AG09309 (cell line): ENCODE measurements at places on chromosomes 1 and 21.

DNA sequence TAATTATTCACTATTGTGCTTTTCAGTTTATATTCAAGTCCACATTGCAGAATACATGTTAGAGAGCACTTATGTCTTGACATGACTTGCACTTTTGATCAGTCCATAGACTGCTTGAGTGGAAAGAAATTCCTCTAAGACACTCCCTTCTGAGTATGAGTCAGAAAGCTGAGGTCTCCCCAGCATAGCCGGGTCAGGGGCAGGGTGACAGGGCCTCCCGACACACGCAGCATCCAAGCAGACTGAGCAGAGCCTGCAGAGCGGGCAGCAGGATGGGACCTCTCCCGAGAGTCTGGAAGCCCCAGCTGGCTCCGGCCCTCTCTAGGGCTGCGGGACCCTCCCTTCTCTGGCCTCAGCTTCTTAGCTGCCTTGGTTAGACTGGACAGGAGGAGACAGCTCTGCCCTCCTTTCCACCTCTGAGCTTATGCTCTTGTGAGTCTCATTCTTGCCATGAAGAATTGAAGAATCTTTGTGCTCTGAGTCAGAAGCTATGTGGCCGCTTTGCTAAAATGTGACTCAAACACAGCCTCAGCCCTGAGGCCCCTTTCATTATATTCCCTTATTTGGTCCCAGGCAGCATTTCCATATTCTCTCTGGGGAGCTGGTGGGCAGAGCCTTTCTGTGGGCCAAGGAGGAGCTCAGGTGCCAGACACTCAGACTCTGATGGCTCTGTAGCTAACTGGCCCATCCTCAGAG, 11.2 kb upstream of the CAPN2 start:
- DNase-seq = peak; percentile 85

GRCh38 chr1:108750476-108751181, 4.2 kb downstream of the STXBP3 start:
- DNase-seq = no peak

- DNase-seq = no peak
These were observed 473.3 kb downstream of the MRPL39 start for GRCh38 chr21:25133939-25134338.

DNA sequence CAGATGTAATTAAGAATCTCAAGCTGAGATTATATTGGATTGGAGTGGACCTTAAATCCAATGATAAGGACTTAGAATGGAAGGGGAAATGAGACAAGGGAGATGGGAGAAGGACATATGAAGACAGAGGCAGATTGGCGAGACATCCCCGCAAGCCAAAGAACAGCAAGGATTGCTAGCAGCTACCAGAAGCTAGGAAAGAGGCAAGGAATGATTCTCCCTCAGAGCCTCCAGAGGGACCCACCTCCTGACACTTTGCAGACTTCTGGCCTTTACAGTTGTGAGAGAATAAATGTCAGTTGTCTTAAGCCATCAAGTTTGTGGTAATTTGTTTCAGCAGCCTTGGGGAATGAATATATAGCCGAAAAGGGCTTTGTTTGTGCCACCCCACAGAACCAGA, 20.7 kb downstream of the METTL13 start:
- DNase-seq = no peak

GRCh38 chr1:20593756-20594155, 4.9 kb downstream of the CDA start:
- DNase-seq = no peak

GRCh38 chr1:210438928-210439841, 110.5 kb downstream of the HHAT start:
- DNase-seq = peak; percentile 97

DNA sequence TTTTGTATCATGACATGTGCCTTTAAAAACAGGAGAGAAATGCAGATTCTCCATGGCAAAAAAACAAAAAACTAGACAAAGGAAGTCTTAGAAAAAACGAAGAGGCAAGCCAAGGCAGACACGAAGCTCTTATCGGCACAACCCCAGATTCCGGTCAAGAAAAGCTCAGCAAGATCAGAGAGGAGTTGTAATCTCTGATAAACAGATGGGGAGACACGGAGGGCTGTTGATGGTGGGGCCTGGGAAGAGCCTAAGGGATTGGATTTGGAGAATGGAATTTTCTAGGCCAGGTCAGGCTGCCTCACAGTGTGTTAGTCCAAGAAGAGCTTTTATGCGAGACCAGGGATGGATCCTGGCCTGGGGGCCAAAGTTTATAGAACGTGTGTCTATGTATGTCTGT, 96.2 kb upstream of the AKT3 start:
- no peak for DNase-seq

GRCh38 chr1:229128066-229128608, 142.8 kb upstream of the RAB4A start:
- no peak for DNase-seq

DNA sequence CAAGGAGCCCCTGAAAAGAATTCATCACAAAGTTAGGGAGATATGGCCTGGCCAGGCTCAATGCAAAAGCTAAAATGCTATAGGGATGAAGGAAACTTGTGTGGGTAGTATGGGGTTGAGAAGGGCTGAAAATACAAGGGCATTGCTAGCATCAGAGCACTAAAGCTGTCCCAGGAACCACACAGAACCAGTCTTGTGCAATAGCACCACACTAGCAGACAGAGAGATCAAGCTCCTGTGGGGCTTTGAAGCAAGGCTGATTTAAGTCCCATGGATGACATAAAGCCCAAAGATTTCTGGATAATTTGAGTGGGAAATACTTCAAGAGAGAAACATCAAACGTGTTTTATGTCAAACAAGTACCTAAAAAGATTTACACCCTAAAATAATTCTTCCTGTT, 97.1 kb downstream of the VAV3 start:
- no peak for DNase-seq

GRCh38 chr1:170284512-170284911, 138.8 kb downstream of the NTMT2 start:
- no peak for DNase-seq

- no peak for DNase-seq
These were observed 105.1 kb downstream of the LRIG2 start for GRCh38 chr1:113178106-113178505.

- DNase-seq = no peak
These were observed 40.5 kb downstream of the RCSD1 start for GRCh38 chr1:167670563-167670962.

- DNase-seq = no peak
These were observed 13.3 kb downstream of the GPR157 start for GRCh38 chr1:9115351-9116205.

- DNase-seq = no peak
These were observed 146.6 kb downstream of the KCNJ6 start for GRCh38 chr21:37769656-37770055.

- DNase-seq = peak; percentile 82
These were observed 881.5 kb downstream of the LTN1 start for GRCh38 chr21:28111151-28111619.

DNA sequence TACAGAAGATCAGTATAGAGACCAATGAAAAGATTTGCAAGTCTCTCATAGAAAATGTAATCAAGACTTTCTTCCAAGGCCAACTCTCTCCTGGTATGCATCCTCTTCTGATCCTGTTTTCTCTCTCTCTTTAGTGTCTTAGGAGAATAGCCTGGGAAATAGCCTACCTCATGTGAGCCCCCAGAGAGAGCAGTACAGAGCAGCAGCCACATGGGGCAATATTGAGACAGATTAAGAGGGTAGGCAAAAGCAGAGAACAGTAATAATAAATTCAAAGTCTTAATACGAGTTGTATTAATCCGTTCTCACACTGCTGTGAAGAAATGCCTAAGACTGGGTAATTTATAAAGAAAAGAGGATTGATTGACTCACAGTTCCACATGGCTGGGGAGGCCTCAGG, 61.4 kb downstream of the RNASEL start:
- DNase-seq = no peak

DNA sequence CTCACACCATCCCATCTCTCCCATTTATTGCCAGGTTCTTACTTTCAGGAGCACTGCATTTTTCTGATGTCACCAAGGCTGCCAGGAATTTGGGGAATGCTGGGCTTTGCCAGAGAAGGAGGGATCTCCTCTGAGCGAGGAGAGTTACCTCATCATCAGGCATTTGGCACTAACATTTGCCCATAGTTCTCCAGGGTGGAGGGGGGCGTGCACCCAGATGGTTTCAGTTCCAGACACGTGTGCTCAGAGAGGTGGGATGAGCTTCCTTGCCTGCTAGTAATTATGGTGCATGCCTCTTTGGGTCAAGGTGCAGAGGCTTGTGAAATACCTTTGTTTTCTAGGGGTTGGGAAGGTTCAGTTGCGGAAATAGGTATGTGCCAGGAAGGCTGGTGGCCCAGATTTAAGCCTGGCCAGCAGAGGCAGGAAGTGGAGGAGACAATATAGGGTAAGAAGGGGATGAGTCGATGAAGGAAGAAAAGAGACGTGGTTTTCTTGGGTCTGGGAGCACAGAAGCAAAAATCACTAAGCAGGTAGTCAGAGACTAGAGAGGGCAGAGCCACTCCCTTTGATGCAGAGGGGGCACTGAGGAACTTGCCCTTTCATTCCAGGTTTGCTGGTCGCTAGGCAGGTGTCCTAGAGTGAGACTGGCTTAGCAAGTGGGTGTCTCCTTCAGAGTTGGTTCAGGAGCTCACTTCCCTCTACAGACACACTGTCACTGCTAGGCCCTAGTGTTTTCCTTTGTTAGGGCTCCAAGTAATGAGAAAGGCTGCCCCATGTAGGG, 7.2 kb downstream of the TUFT1 start:
- DNase-seq = peak; percentile 87

- DNase-seq = no peak
These were observed 133.0 kb downstream of the LRRC7 start for GRCh38 chr1:69700770-69701169.

DNA sequence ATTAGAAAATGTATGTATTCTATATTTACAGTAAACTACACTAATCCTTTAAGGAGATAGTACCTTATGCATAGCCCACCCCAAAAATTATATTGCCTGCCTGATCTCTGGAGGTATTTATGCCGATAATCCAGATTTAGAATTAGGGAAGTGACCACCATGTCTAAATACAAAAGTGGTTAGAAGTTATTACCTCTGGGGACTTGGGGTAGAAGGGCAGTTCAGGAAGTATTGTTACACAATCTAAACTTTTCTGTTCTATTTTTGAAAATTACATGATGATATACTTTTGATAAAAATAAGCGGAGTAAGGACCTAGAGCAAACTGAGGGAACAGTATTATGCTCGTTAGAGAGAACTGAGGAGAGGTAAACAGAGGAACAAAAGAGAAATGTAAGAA, 90.5 kb upstream of the ZP4 start:
- no peak for DNase-seq
